ENCODE measurements at places on chromosomes 4 and X.

DNA sequence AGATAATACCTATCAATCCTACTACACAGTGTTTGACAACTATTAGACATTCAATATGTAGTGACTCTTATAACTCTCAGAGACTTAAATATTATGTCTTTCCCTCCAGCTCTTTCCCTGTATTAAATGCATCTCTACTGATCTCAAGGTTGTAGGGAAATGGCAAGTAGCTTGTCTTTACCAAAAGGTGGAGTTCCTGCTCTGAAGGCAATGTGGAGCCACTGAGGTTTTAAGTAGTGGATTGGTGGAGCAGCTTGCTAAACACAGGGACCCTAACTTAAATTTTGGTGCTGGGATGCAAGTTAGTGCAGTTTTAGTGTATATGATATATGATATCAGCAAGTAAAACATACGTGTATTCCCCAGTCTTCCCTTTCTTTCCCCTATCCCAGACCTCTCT is 13.1 kb downstream of the FNIP2 start:
- no peak for DNase-seq

DNA sequence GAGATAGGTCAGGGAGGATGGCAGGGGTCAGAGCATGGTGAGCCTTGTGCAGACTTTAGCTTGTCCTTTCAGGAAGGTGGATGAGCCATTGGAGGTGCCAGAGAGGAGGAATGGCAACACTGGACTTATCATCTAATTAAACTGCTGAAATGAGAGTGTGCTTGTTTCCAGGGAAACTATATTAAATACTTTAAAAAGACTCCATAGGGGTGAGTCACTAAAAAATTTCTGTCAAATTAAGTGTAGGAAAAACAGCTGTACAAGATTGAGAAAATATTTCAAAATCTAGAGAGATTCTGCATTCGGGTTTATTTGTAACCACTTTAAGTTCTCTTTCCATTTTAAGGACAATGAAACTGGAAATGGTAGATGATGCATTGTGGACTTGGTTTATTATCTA is 11.4 kb downstream of the FRAS1 start:
- DNase-seq = no peak

- DNase-seq = no peak
These were observed 899 bp downstream of the LYAR start for GRCh38 chr4:4289055-4289454.

DNA sequence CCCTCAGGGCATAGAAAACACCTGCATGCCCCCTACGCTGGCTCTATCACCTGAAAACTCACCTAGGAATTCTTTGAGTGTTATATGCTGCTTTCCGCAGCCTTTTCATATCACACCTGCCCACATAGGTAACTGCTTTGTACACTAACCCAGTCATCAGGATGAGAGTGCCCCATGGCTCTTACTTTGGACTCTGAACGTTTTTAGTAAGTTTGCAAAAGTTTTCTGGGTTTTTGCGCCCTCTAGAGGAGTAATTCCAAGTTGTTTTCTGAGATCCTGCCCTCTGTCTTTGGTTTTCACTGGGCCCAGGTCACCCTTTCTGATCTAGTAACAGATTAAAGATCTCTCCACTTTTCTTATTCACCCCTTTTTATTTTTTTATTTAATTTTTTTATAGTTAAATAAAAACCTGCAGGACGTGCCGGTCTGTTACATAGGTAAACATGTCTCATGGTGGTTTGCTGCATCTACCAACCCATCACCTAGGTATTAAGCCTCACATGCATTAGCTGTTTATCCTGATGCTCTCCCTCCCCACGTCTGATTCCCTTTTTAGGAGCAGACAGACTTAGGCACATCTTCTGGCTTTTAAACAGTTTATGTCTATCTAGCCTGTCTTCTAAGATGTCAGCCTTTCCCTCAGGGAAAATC is 139.2 kb downstream of the NWD2 start:
- no peak for DNase-seq

DNA sequence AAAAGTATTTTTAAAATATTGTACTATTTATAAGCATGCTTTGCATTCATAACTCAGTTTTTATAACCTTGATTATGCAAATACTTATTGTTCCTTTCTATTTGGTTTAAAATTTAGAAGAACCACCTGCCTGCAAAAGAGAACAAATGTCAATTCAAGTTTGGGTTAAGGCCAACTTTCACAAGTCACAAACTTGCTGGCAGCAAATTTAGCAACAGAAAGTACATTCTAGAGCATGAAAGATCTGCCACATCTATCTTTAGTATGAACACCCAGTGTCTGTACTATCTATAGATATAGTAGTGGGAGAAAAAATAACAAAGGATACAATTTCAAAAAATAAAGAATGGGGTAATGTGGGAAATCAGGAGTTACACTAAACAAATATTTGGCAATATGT is 1014.2 kb downstream of the C4orf33 start:
- DNase-seq = no peak

GRCh38 chrX:114508756-114509155 is 75.1 kb upstream of the HTR2C start:
- DNase-seq = no peak

DNA sequence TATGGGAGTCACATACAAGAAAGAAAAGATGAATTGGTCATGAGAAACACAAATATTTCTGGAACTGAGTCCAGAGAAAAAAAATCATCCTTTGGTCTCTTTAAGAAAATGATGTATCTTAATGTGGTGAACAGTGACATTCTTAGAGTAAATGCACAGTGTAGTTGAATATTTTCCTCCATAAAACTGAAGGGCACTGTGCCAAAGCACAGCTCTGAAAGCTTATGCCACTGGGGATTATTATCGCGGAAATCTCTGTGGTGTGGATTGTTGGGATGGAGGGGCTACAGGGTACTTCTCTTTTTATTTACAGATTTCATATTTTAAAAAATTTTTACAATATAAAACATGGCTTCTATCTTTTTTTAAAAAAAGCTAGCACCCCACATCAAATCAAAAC is 908.1 kb downstream of the CCSER1 start:
- DNase-seq = no peak

GRCh38 chr4:153488006-153488891 is 22.1 kb downstream of the TMEM131L start:
- DNase-seq = peak; percentile 74

- no peak for DNase-seq
These were observed 73.3 kb upstream of the TLR3 start for GRCh38 chr4:185995665-185996064.

DNA sequence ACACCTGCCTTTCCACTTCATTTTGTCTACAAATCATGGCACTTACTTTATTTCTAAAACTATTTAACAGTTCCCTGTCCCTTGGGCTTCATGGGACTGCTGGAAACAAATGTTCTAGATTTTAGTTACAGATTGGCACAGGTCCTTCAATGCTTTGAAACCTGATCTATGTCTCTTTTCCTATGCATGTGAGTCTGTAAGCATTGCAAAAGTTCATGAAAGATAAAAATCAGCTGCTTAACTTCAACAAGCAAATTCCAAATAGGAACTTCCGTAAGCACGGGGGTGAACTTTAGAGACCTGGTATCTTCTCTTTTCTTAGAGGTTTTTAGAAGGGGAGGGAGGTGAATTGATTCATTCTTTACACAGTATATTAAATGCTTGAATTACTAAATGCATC is 9.5 kb downstream of the LGI2 start:
- no peak for DNase-seq

Data from upper lobe of right lung (tissue), 1 donor.